Hypothalamus (tissue), 51 donors: ENCODE measurements at places on chromosomes 1 and 21.

GRCh38 chr1:52542085-52542688, 10.7 kb downstream of the TUT4 start:
- DNase-seq: no peak

DNA sequence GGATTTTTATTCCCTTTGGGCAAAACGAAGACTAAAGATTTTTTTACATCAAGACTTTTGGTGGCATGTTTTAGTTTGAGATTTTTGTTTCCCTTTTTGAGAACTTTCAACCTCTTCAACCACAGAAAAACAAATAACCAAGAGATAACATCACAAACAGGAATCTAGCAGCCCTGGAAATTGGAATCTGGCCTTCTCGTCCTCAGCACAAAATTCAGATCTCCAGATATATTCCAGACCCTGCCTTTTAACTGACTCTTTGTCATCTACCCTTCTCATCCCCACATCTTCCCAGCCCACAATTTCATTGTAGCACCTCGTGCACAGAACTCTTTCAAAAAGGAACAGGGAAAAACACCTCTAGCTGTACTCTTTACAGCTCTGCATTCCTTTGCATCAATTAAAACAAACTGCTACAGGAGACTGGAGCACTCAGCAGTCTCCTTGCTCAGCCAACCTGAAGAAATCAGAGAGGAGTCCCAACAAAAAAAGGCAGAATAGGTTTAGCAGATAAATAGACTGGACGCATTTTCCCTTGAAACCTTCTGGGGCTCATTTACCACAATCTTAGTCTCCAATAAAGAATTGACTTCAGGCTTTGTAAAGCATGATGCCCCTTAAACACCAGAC, 251.0 kb downstream of the TTLL7 start:
- DNase-seq: no peak

DNA sequence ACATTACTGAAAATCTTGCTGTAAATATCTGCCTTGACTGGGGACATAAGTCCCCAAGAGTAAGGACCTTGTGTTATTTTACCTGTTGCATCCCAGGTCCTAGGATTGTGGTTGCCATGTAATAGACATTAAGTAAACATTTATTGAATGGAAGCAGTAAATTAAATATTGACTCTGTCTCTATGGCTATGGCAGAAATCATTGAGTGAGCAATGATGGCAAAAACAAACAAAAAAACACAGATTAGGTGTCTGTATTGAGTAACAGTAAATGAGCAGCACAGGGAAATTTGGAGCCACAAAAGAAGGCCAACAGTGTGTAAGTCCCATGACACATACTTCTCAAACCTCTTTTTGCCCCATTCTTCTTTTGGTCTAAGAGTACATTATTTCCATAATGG, 240.4 kb downstream of the NFIA start:
- no peak for DNase-seq

DNA sequence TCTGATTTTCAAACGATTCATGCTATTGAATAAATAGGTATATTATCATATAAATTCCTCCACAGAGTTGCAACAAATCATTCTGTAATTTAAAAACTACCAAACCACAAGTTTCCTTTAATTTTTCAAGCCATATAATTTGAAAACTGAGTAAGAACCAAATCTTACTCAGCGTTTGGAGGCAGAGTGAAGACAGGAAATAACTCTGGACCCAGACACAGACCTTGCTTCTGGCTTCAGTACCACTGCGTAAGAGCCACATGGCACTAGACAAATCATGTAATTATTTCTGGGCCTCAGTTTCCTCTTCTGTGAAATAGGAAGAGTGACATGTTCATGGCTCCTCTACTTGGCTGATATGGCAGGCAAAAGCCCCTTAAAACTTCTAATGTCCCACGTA, 82.4 kb downstream of the SMYD2 start:
- DNase-seq: no peak

GRCh38 chr1:64497088-64497883, 27.4 kb downstream of the CACHD1 start:
- no peak for DNase-seq

DNA sequence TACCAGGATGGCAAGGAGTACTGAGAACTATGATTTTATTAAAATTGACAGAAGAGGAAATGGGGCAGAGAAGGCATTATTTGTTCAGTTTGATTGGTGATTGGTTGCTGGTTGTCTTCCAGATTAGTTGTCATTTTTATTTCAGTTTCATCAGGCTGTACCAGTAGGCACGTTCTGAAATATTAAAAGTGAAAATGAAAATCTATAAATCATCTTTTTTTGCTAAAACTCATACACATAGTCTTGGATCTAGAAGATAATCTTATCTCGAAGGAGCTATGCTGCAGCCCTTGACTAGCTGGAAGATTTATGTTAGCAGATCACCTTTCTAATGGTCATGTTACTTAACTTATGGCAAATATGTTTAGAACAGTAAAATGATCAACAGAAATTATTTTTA, 29.0 kb downstream of the NEK7 start:
- no peak for DNase-seq

- no peak for DNase-seq
These were observed 6.0 kb upstream of the SRM start for GRCh38 chr1:11065796-11066195.

DNA sequence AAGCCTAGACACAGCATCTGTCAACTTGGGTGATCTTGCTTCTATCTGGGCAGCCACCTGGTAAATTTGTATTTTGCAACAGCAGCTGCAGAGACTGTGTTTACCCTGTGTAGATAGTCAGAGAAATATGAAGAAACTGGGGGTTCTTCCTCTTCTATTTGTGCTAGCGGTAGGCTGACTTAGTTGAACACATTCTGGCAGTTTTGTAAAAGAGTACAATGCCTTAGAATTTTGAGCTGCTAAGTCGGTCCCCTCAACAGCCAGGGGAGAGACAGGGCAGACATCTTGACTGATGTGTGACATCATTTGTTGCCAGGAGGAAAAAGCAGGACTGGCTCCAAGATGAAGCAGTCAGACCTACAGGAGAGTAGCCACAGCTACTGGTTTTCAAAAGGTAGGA, 53.7 kb downstream of the KCNJ6 start:
- no peak for DNase-seq

- no peak for DNase-seq
These were observed 42.1 kb upstream of the DEPDC1 start for GRCh38 chr1:68538941-68539340.

- peak; percentile 53 for DNase-seq
These were observed 2.0 kb downstream of the ADAMTS1 start for GRCh38 chr21:26842974-26843932.

- no peak for DNase-seq
These were observed 192.4 kb downstream of the HMCN1 start for GRCh38 chr1:185926588-185926987.

DNA sequence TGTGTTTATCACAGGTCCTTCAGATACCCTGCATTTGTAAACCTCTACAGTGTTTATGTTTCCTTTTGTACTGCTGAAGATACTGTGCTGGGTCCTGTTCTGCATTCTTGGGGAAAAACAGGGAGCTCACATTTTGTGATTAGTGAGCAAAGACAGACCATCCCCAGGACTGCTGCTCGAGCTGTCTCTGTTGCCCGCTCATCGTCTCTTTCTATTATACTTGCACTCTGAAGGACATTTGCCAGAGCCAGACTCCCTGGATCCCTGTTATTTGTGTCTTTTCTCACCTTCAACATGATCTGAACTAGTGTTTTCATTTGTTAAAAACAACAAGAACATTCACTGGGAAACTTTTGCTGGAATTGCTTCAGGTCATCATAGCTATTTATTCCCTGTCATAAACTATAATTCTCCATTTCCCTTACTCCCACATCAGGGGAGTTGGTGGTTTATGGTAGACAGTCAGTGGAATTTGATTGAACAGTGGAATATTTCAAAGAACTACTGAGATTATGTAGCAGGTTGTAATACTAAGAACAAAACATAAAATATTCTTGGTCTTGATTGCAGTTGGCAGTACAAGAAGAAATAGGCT, 53.0 kb downstream of the PRRX1 start:
- DNase-seq: no peak

DNA sequence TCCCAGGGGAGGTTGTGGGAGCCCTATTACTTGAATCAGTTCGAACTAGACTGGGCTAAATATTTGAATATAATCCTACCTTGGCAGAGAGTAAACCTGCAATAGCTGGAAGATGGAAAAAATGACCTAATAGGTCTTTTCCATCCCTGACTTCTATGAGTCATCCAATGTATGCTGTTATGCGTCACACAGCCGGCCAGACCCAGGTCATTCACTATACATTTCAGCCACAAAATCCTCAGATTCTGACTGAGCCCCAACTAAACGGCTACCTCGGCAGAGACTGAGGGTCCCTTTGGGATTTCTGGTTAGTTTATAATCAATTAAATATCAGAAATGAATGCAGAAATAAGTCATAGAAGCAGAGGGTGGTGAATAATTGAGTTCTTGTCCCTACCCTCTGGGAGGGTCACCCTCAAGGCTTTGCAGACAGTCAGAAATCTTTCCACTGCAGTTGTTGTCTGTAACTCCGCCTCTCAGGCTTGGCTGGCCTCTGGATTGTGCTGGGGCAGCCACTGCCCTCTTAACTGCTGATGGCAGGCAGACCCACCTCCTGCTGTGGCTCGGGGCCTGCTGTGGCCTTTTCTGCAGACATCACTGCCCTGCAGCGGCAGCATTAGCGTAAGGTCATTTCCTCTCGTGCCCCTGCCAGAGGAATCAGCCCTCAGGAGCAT, 240.5 kb downstream of the TGFB2 start:
- no peak for DNase-seq

DNA sequence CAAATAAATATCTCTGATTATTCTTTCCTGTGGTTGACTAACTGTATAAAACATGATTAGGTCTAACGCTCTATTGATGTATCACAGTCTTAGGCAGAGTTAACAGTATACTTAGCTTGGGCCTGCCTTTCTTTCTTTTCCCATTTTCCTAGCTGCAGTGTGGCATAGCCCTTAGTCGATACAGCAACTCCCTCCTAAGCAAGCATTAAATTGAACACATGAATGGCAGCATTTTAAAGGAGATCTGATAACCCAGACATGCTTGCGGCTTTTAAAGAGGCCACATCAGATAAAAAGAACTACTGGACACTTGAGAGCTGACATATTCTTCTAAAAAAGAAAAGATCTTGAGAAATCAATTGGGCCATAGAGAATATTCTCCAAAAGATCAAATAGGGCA, 312.0 kb upstream of the TMPRSS15 start:
- no peak for DNase-seq

DNA sequence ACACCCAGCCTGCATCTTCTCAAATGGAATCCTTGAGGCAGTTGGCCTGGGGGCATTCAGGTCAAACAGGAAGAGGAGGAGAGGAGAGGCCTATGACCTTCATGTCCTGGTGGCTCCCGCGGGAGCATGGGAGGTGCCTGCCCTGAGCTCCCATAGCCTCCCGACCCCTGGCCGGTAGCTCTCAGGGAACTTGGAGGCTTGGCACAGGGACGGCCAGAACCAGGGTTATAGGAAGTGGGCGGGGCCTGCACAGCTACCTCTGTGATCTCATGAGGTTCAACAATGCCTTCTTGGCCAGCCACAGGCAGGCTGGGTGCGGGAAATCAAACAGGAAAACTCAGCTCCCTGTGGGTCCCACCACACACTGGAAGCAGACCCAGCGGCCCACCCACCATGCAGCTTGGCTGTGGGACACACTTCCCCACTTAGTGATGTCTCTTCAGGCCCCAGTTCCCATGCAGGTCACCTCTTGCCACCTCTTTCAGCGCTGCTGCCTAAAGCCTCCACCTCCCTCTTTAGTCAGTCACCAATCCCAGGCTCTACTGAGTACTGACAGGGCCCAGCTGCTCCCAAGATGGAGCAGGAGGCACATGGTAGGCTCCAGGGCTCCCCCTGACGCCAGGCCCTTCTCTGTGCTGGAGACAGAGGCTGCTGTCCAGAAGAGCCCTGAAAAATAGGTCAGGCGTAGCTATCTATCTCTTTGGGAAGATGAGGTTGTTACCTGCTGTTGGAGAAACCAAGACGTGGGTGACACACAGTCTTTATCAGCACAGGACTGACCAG, at the start of gene SLFNL1:
SLFNL1 (minus strand) TSS at position 200 of the 783 bp plus-strand sequence. CDS start 1,065 bp downstream, outside the sequence.
- DNase-seq: no peak

DNA sequence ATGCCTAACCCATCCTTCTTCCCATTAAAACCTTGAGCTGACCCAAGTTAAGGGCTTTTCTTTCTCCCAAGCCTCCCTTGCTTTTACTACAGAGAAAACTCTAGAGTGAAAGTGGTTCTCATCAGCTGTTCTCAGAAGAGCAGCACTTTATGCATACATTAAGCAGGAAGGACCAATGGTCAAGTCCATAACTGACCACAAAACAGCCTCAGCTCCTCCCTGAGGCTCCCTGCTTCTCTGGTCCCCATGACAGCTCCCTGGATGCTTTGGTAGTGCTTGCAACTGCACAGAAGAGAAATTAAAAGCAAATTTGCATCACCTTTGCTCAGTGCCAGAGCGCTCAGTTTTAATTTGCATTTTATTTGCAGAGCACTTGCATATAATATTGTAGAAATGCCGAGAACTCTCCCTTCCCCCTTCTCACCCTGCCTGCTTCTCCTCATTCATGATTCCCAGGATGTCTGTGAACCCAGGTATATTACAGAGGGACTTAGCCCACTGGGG, 56.1 kb downstream of the LMX1A start:
- DNase-seq: no peak

DNA sequence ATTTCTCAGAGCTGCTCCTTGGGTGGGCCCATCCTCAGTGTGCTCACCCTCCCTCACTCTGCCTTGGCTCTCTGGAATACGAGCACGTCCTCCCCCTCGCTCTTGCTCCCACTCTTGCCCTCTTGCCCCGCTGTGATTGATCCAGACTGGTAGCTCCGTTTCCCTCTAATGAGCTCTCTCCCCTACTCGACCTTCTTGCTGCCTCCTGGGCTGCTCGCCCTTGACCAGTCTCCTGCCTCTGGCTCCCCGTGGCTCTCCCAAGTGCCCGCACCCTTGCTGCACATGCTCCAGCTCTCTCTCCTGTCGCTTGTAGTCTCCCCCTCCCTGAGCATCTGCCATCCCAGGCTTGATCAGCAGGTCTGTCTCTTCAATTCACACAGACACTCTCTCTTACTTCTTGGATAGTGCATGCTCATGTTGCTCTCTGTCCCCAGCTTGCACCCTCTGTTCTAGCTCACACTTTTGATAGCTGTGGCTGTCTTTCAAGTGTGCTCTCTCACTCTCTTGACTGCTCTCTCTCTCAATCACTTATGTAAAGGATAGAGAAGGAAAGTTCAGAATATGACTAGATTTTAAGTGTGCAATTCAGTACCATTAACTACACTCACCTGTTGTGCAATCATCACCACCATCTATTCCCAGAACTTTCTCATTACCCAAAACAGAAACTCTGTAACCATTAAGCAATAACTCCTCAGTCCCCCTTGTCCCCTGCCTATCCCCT, 51.1 kb downstream of the PHC2 start:
- no peak for DNase-seq

- DNase-seq: no peak
These were observed 918 bp downstream of the IFNLR1 start for GRCh38 chr1:24186031-24186710.
